Common myeloid progenitor, CD34-positive (primary cell): ENCODE measurements at places on chromosomes 1 and 21.

DNA sequence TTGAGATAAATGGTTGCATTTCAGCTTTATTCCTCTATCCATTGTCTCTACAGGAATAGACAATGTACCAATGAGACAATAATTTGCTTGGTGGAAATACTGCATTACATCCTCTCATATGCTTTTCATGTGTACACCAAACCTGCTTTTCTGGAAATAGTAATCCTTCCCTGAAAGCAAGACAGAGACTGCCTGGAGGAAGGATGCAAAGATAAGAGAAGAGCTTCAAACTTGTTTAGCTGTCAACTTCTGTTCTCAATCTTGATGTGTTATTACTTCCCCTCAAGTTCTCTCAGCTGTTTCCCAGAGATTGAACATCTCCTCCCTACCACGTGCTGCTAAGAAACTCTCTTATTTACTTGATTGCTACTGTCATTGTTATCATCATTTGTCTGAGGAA lies 1125.4 kb upstream of the TMPRSS15 start:
- DNase-seq, result peak; percentile 10

DNA sequence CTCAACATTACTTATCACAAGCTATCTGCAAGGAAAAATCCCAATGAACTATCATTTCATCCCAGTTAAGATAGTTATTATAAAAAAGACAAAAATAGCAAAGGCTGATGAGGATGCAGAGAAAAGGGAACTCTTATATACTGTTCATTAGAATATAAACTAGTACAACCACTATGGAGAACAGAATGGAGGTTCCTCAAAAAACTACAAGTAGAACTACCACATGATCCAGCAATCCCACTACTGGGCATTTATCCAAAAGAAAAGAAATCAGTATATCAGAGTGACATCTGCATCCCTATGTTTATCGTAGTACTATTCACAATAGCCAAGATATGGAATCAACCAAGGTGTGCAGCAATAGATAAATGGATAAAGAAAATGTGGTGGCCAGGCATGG lies 4.9 kb upstream of the C1orf185 start:
- no peak for DNase-seq

GRCh38 chr1:23748016-23748415 lies 4.7 kb downstream of the ELOA start:
- DNase-seq, result no peak

DNA sequence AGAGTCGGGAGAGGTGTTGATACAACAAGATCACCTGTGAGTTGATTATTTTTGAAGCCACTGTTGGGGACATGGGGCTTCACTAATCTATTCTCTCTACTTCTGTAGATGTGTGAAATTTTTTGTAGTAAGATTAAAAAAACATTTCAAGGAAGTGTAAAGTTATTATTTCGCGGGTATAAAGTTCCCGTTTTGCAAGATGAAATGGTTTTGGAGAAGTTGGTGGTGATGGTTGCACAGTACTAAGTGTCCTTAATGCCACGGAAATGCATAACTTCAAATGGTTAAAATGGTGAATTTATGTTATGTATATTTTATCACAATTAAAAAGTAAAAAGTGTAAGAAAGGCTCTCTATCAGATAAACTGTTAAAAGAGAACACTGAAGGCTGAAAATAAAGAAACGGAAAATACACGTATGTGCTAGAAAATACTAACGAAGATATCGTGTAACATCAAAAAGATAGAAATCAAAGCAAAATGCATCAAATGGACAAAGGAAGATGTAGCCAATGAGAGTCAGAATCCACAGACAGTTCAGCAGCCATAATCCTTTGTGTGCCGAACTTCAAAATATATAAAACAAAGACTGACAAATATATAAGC lies 2.9 kb upstream of the ITGB2 start:
- DNase-seq, result no peak

- no peak for DNase-seq
Observed at GRCh38 chr1:184755226-184756065, 788 bp upstream of the EDEM3 start.

DNA sequence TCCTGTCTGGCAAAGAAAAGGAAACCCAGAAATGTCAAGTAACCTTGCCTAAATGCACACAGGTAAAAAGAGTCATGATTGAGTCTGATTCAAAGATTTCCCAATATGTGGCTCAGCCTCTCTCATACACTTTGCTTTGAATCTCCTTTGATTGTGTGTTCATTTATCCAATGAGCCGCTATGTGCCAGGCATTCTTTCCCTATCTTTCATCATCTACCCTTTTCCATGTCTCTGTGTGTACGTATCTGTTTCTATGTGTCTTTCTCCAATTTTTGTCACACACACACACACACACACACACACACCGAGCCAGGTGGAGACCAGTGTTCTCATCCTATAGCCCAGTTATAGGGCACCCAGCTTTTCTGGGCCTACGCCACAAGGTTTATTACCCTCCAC lies 35.7 kb upstream of the BCL9 start:
- DNase-seq, result no peak

DNA sequence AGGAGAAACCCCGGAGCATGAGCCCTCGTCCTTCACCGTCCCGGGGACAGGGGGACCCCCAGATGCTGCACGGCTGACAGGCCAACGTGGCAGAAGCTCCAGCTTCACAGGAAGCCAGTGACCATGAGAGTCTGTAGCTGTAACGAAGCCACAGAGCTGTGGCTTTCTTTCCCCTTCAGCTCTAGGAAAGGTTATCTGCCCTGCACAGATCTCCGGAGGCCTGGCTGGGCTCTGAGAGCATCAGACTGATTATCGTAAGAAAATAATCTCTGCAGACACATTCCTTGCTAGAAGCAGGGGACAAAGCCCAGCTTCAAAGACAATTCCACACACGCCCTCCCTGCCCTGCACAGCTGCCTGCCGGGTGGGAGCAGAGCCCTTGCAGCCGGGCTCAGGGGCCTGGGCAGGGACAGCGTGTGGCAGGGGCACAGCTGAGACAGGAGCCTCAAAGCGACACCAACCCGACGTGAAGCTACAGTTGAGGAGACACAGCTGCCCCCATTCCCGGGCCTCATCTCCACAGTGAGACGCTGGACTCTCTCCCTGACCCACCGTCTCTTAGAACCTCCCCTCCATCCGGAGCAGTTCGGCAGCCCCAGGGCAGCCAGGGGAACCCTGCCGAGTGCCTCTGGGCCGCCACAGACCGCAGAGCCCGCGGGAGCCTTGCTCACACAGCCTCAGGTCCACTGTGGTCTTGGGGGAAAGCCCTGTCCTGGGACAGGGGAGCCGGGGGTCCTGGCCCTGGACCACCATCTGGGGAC lies 30.6 kb downstream of the POFUT2 start:
- DNase-seq, result peak; percentile 97

GRCh38 chr1:109543283-109543987 lies 3.8 kb downstream of the GPR61 start:
- no peak for DNase-seq

GRCh38 chr1:179879797-179880196 lies 2.2 kb upstream of the TOR1AIP2 start:
- no peak for DNase-seq

- no peak for DNase-seq
Observed at GRCh38 chr21:46145840-46146691, 9.3 kb downstream of the FTCD start.

DNA sequence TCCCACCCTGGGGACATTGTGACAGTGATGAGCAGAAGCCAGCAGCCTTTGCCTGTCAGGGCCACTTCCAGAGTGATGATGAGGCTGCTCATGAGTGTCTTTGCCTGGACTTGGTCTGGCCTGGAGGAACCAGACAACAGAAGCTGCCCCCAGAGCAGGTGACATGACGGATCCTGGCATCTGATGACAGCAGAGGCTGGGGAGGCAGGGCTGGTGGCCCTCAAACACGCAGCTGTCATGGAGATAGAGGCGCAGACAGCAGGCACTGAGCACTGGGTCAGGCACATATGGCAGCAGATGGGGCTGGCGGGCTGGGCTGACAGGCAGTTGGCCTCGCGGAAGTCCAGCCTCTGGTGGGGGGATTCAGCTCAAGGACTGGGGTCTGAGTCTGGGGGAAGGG lies 66.4 kb upstream of the STUM start:
- DNase-seq, result no peak

DNA sequence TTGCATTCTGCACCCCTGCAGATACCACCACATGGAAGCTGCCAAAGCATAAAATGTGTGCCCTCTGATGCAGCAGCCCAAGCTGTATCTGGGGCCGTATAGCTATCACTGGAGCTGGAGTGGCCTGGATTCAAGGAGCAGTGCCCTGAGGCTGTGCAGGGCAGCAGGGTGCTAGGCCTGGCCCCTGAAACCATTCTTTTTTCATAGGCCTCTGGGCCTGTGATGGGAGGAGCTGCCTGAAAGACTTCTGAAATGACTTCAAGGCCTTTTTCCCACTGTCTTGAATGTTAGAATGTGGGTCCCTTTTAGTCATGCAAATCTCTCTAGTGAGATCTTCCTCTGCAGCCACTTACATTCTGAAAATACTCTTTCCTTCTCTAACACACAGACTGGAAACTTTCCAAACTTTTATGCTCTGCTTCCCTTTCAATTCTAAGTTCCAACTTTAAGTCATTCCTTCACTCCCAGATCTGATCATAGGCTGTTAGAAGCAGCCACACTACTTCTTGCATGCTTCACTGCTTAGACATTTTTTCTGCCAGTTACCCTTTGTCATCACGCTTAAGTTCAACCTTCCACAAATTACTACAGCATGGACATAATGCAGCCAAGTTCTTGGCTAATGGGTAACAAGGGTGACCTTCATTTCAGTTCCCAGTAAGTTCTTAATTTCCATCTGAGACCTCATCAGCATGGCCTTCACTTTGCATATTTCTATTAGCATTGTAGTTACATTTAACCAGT lies 42.4 kb downstream of the DRAM2 start:
- no peak for DNase-seq

DNA sequence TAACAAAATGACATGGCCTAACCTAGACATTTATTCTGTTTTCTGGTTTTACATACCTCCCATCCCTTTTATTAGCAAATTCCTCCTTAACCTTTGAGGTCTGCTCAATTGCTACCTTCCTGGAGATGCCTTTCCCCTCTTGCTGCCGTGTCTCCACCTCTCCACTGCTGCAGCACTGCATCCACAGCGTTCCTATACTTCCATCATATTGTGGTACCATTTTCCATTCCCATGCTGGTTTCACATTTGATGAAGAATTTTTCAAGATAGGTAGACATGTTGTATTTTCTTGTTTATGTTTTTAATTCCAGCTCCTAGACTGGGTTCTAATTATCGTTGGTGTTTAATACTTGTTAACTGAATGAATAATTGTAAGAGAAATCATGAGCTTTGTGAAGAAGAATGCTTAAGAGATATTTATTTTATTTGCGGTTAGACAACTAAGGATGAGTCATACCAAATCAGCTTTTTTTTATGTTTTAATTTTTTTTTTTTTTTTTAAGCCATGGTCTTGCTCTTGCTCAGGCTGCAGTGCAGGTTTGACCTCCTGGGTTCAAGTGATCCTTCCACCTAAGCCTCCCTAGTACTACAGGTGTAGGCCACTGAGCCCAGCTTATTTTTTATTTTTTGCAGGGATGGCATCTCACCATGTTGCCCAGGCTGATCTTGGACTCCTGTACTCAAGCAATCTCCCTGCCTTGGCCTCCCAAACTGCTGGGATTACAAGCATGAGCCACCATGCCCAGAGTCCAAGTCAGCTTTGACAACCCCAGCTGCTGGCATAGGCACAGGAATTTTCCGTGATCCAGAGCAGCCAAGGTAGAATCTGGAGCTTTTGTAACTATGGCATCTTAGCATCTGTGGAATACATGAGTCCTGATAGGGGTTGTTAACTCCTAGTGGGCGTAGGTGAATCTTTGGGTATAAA lies 44.0 kb downstream of the ATP6V1G3 start:
- DNase-seq, result no peak

- DNase-seq, result no peak
Observed at GRCh38 chr21:18985584-18985983, 582.0 kb upstream of the TMPRSS15 start.

DNA sequence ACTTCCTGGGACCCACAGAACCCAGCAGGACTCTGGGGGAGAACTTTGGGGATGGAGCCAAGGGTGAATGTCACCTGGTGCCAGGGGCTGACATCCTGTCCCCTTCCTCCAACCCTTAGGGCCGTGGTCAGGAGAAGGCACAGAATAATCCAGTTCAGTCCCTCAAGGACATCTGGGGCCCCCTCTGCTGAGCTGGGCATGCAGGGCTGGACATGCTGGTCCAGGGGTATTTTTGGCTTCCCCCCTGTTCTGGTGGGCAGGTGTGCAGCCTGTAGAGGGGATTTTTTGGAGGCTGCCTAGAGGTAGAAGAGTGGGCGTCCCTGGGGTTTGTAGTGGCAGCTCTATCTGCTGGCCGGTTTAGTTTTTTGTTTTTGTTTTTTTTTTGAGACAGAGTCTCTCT lies 3.4 kb upstream of the CROCC start:
- no peak for DNase-seq

- DNase-seq, result no peak
Observed at GRCh38 chr1:203286161-203286984, 18.9 kb upstream of the BTG2 start.

GRCh38 chr1:4937876-4938534 lies 283.6 kb downstream of the AJAP1 start:
- DNase-seq, result no peak
